Brain pericyte (primary cell): ENCODE measurements at places on chromosomes 16 and 17.

DNA sequence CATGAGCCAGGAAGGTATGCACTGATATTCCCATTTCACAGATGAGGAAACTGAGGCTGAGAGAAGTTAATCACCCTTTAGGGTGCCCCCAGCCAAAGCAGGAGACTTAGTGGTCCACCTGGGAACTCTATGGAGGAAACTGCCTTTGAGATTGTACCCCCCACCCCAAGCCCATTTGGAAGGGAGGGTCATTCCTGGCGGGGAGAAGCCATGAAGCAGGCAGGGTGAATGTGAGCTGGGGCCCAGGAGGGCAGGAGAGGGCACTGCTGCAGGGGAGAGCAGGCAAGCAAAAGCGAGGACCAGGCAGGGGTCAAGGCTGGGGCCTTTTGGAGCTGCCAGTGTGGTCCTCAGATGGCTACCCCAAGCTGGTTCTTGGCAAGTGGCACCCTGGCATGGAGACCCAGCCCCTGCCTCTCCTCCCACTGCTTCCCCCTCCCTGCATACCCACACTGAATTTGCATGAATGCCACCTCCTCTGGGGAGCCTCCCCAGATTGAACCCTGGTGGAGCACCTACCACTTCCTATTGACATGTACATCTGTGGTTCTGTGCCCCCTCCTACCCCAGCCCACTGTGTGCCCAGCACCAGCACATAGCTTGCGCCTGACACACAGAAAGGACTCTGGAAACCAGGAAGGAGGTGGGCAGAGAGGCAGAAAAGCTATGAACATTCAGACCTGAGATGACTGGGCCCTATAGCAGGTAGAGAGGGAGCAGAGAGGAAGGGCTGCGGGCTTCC is 965 bp upstream of the TMC6 start:
- DNase-seq: no peak

DNA sequence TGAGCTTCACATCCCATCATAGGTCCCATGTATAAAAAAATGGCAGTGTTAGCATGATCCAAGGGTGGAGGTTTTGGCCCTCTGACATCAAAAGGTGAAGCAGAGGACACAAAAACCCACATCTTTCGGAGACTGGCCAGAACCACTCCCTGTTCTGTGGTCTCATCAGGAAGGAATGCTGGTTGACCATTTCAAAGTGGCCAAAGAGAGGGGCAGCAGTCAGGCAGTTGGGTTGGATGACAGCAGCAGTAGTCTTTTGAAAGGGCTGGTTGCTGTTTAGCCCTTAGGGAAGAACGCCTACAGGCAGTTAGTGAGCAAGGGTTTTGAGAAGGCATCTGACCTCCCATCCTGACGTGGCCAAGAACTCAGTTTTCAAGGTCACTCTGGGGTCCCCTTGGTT is 40.5 kb downstream of the LCMT1 start:
- DNase-seq: no peak

GRCh38 chr16:20878682-20879147 is 21.4 kb downstream of the DCUN1D3 start:
- DNase-seq: no peak

- DNase-seq: no peak
Observed at GRCh38 chr17:38867968-38868816, 1.7 kb upstream of the LASP1 start.

GRCh38 chr17:30517786-30518185 is 40.6 kb downstream of the GOSR1 start:
- DNase-seq: no peak

DNA sequence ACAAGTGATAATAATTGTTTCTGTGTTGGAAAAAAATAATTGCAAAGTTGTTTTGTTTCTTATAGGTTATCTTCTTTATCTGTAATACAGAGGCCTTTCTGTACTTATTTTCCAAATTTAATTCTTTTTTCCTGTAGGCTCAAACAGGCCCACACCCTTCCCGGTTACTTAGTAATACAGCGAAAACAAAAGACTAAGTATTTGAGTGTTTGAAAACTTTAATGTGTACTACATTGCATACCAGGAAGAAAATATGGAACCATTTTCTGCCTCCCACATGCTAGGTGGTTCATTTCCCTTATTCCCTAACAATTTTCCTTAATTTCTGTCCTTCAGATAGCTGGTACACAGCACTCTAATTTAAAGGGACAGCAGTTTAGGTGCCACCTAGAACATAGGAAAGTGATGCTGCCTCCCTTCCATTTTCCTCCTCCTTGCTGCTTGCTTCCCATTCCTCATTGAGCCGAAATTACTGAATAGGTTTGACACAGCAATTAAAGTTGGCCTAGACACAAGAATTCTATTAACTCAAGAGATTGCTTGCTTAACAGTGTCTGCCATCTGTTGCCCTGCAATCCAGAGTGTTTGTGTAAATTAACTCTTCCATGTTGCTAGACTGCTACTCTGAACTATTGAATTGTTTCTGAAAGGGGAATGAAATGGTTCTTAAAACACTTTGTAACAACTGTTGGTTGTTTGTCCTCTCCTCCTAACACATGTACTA is 24.2 kb downstream of the CYB5B start:
- no peak for DNase-seq
